SW480 (cell line): ENCODE measurements at places on chromosomes 1 and 21.

- no peak for DNase-seq
Observed at GRCh38 chr1:32639489-32640075, 10.8 kb downstream of the ZBTB8OS start.

DNA sequence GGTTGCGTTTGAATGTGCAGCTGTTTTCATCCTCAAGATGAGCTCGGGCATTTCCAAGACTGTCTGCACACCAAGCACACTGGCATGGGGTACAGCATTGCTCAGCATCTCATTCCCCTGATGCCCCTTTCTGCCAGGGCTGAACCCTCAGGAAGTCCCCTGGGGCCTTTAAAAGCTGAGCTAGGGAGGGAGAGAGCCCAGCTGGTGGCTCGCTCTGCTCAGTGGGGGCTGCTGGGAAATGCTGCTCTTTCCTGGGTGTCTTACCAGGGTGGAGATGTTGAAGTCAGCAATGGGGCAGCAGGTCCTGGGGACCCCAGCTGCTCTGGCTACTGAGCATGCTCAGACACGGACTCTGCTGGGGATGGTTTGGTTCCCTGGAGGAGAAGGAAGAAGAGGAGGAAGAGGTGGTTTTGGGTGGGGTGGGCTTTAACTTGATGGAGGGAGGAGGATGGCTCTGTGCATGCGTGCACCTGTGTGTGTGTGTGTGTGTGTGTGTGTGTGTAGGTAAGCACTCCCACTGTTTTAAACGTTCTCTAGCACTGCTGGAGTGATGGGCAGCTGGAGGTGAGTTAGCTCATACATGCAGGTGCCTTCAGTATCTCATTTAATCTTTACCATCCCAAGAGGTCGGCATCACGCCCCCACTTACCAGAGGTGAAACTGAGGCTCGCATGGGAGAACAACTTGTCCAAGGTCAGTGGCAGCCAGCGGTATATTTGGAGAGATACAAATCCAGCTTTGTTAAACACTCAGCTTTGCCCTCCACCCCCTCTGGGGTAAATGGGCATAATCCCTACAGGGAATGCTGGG lies 40.9 kb downstream of the ACTL8 start:
- DNase-seq: no peak

- DNase-seq: no peak
Observed at GRCh38 chr1:45437323-45437722, 53.6 kb downstream of the TESK2 start.

DNA sequence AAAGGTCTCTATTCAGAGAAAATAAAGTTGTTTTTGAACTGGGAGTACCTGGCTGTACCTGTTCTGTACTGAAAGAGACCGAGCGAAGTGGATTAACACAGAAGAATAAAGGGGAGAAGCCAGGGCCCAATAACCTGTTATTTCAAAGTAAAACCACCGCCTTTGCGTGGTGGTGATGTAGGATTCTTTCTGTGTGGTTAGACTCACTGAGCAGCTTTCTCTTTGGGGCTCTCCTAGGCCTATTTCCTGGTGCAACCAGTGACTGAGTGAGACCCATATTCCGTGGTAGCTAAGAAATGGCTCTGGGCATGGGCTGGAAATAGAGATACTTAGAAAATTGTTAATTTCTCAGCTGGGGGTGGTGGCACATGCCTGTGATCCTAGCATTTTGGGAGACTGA lies 99.9 kb downstream of the XCL2 start:
- no peak for DNase-seq

DNA sequence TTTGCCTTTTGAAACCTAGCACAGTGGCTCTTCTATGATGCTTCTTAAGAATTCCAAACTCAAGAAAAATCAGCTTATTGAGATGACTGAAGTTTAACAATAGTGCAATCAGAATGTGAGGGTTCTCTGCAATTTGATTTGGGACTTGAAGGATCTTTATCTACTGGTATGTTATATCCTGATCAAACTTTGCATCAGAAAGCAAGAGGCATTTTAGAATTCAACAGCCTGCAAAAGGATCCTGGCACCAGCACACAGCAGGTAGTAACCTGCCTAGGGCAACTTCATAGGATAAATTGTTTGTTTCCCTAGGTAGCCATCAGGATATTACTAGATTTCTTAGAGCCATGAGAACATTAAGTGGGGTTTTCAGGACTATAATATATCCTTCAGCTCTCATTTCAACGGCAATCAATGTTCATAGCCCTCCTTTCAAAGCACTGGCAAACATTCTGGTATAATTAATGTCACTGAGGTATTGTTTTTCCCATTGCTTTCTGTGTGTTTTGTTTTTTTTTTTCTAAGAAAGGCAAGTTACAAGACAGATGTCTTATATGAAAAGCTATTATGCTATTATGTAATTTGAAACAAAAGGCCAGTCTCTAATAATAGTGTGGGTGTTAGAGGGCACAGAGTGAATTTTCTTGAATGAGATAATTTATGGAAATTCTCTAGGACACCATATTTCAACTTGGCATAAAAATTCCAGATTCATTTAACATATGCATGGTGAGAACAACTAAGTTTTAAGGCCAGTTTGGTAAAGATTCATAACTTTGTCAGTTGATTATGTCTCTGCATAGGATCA lies 34.5 kb downstream of the NTNG1 start:
- no peak for DNase-seq

DNA sequence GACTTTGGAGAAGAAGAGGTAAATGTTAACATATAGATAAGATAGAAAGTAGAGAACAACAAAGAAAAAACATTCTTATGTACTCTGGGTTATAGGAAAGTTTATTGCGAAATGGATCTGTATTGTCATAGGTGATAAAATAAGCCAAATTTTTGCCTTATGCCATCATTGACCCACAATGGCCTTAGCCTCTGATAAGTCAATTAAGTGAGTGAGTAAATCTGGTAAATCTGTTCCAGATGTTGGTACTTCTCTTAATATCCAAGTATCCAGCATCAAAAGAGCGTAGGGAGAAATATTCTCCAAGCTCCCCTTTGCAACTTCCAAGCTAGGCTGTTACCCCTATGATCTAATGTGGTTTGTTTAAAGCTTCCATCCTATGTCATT lies 38.3 kb upstream of the CLCA4 start:
- DNase-seq: no peak
